Stimulated activated CD8-positive, alpha-beta memory T cell treated with anti-CD3 and anti-CD28 coated beads, Interleukin-2, amount 100 ng/mL, for 1 hour (primary cell): ENCODE measurements at places on chromosomes 7 and 10.

- no peak for DNase-seq
These were observed 41.4 kb upstream of the BET1 start for GRCh38 chr7:94045581-94045980.

- no peak for DNase-seq
These were observed 163.8 kb downstream of the SVIL start for GRCh38 chr10:29470843-29471543.

DNA sequence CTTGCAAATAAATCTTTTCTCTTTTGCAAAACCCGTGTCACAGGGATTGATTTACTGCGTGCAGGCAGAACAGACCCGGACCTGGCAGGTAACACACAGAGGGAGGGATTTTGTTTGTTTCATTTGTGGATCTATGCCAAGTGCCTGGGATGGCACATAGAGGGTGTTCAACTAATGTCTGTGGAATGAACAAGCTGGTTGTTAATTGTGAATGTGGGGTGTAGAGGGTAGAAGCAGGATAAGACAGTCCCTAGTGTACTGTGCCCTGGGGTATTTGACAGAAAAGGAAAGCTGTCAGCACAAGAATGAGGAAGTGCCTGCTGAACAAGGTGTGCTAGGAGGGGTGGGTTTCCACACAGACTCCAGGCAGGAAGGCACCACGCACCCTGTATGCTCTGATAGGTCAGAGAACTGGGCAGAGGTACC, 331.8 kb downstream of the CALN1 start:
- DNase-seq = no peak

DNA sequence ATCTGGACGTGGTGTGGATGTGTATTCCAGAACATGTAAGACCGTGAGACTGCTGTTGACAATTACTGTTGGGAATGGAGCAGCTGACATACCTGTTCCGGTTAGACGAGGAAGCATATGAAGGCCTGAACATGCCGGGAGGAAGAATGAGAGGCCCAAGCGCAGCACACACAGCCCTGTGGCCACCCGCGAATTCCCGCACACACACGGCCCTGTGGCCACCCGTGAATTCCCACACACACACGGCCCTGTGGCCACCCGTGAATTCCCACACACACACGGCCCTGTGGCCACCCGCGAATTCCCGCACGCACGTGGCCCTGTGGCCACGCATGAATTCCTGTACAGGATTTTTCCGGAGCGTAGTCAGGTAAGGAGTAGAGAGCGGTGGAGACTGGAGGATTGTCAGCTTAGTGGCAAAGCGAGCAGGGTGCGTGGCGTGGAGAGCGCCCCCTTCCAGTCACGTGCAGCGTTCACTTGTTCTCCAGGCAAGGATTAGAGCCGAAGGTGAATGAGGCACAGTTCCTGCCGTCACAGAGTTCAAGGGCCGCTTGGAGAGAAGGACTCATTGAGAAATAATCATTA, 9.5 kb upstream of the SUN1 start:
- DNase-seq = no peak

DNA sequence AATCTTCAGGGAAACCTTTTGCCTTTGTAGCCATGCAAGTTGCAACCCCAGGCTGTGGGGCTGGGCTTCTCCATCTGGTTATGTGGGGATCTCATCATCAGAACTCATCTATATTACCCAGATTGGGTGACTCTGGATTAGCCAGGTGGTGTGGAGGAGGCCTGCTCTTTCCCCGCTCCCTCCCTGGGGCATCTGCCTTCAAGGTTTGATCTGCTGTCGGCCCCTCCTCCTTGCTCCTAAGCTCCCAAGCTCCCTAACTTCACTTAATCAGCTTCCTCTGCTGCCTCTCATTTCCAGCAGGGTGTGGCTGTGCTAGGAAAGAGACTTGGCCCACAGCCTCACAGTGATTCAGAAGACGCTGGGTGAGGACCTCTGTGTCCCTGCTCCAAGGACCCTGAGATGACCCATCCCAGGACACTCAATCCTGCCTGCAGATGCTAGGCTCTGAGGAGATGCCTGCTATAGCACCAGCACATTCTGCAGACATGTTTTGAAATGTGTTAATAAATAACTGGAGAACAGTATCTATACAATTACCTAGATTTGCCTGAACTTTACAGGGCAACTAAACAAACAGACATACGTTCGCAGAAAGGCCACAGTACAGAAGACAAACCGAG, 392.1 kb upstream of the PODXL start:
- no peak for DNase-seq

DNA sequence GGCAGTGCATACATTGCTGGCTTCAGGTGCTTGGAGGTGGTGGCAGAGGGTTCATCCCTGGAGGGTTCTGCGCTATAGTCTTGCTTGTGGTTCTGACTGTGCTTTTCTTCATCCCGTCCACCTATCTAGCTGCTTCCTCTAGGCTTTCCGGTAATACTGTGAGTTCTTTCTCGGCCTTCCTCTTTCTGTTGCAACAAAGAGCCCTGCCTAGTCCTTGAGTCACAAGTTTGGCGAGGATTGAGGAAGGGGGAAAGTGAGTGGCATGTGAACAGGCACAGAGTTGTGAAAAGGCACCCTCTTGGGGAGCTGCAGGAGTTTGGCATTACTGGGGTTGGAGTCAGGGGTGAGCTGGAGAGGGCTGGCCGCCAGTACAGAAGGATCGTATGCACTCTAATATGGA, 123.0 kb downstream of the SH2D4B start:
- DNase-seq = no peak

- no peak for DNase-seq
These were observed 19.1 kb upstream of the PCGF5 start for GRCh38 chr10:91201213-91201996.

DNA sequence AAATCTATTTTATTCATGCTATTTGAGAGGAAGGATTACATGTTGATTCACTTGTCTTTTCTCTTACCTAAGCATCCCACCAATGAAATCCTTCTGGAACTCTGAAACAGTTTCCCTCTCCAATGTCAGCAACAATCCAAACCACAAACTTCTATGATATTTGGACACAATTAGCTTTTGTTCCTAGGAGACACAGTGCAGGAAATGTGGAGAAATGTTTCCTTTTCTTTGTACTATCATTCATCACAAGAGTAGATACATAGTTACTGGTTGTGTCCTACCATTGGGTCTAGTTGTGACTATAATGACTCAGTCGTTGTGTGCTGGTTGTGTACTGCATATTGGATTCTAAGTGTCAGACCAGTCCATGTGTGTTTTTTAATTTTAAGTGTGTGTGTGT, 156.8 kb upstream of the MAGI2 start:
- no peak for DNase-seq

- no peak for DNase-seq
These were observed 68.5 kb upstream of the NFKB2 start for GRCh38 chr10:102327002-102327401.

GRCh38 chr10:30816820-30817171, 187.2 kb upstream of the LYZL2 start:
- no peak for DNase-seq

- DNase-seq = no peak
These were observed 268.7 kb downstream of the WDR37 start for GRCh38 chr10:1324903-1325302.

DNA sequence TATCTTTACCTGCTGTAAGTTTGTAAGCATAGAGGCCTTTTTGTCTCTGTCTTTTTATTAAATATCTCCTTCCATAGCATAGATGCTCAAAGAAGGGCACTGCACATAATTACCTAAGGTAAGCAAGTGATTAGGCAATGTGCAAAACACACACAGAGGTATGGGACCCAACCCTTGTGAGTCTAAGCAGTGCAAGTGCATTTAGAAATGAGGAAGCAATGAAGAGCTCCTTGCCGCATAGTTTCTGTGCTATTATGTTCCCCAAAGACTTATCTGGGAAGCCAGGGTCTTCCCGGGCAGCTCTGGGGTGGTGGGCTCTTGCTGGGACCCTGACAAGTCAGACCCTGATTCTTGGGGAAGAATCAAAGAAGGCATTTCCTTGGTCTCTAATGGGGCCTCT, 13.5 kb upstream of the MGAM2 start:
- no peak for DNase-seq

- no peak for DNase-seq
These were observed 46.5 kb upstream of the KIAA1217 start for GRCh38 chr10:24162206-24162985.

DNA sequence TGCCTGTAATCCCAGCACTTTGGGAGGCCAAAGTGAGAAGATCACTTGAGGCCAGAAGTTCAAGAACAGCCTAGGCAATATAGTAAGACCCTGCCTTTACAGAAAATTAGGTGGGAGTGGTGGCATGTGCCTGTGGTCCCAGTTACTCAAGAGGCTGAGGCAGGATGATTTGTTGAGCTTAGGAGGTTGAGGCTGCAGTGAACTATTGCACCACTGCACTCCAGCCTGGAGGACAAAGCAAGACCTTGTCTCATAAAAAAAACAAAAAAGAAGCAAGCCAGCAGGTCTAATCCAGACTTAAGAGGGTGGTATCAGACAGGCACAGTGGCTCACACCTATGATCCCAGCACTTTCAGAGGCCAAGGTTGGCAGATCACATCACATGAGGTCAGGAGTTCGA, 24.5 kb upstream of the KCTD7 start:
- DNase-seq = no peak

- DNase-seq = no peak
These were observed 338.0 kb upstream of the MKI67 start for GRCh38 chr10:128463991-128464760.
